ENCODE measurements at places on chromosomes 2 and 18.

GRCh38 chr2:943821-944220 lies 6.8 kb upstream of the SNTG2 start:
- no peak for ATAC-seq

GRCh38 chr2:8453904-8454302 lies 228.0 kb upstream of the ID2 start:
- no peak for ATAC-seq

GRCh38 chr2:220956429-220956828 lies 615.7 kb downstream of the EPHA4 start:
- ATAC-seq: no peak

DNA sequence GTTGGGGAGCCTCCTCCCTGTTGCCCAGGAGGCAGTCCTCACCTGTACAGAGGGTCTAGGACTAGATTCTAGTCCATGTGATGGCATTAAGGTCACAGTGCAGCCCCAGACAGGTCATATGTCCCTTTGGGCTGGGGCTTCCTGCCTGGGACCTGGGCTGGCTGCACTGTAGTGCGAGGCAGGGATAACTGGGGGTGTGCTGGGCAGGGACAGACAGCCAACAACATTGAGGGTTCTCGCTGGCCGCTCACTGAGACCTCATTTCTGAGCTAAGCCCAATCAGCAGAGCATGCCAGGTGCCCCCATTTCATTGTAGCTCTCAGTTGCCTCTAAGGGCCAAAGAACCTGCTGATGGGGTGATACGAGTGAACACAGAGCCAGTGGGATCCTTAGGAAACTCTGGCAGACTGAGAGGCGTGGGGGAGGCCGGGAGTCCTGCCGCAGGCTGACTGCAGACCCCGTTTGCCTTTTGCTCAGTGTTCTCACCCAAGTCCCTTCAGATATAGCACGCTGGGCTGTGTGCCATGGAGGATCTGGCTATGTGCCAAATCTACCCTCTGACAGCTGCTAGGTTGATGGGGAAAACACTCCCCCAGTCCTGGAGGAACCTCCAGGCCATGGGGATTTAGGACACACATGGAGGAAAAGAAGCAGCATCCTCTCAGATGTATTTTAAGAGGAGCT lies 51.9 kb downstream of the DYSF start:
- ATAC-seq: no peak

GRCh38 chr2:9335322-9335832 lies 88.0 kb downstream of the ITGB1BP1 start:
- ATAC-seq: no peak

Data from SK-N-SH treated with all-trans-retinoic acid at 6 μM for 48 hours (cell line).